Thyroid gland (tissue), 4 donors: ENCODE measurements at places on chromosomes 3 and 15. TPM values are rescaled to one million over a fixed set of nuclear protein-coding genes. Genes with fewer than 3 reads are reported as not detected.

GRCh38 chr15:37016231-37016630, 84.1 kb downstream of the MEIS2 start:
- H3K27ac ChIP-seq, result peak overlapping the region; percentile 40
- H3K36me3 ChIP-seq, result no peaks in the 10 kb centered on the region
- H3K4me3 ChIP-seq, result no peak overlapping the region

Gene PGBD4
- total RNA-seq, result 1.0 TPM

DNA sequence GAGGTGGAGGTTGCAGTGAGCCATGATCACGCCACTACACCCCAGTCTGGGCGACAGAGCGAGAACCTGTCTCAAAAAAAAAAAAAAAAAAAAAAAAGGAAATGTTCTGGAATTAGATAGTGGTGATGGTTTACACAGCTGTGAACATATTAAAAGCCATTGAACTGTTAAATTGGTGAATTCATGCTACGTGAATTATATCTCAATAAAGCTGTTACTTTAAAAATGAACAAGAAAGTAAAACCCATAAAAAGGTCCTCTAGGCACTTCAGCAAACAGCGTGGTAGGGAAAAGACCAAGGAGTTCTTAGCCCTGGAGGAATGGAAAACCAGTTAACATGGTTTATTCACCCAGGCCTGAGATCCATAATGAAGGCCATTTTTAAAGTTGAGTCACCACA, 180.1 kb downstream of the ATG7 start:
- DNase-seq, result no peak
- H3K4me3 ChIP-seq, result no peak overlapping the region
- H3K27me3 ChIP-seq, result no peaks in the 10 kb centered on the region
- no peaks in the 10 kb centered on the region for H3K36me3 ChIP-seq
- no peaks in the 10 kb centered on the region for H3K4me1 ChIP-seq

Gene GRK7
- total RNA-seq, result not detected

DNA sequence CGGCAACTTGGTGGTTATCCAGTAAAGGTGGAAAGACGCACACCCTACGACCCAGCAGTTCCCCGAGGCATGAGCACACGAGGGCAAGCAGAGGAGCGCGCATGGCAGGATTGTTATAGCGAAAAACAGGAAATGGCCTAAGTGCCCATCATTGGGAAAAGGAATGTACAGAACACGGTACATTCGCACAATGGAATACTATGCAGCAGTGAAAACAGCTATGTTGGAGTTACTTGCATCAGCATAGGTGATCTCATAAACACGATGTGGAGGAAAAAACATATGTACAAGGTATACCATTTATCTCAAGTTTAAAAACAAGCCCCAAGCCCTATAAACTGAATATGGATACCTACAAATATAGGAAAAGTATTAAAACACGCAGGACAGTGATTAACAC, 6.7 kb upstream of the LINGO1 start:
- no peak for DNase-seq
- H3K4me3 ChIP-seq, result no peak overlapping the region
- no peak overlapping the region for H3K27ac ChIP-seq
- peaks cover 5% of the 10 kb centered on the region for H3K27me3 ChIP-seq
- peaks cover 5% of the 10 kb centered on the region for H3K4me1 ChIP-seq

DNA sequence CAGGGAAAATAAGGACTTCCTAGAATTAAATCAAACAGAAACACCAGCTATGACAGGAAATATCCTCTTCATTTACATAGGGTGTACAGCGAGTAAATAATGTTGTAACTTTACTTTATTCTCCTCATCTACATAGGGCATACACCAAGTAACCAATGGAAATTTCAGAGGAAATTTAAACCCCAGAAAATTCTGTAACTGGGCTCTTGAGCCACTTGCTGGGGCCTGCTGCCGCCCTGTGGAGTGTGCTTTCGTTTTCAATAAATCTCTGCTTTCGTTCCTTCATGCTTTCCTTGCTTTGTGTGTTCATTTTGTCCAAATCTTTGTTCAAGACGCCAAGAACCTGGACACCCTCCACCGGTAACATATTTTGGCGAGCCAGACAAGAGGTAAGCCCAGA, 990.4 kb upstream of the CADM2 start:
- H3K27me3 ChIP-seq, result no peaks in the 10 kb centered on the region
- no peak for DNase-seq
- H3K36me3 ChIP-seq, result no peaks in the 10 kb centered on the region
- H3K4me1 ChIP-seq, result no peaks in the 10 kb centered on the region
- H3K27ac ChIP-seq, result no peak overlapping the region
